Immature natural killer cell (primary cell): ENCODE measurements at places on chromosomes 13 and 19.

DNA sequence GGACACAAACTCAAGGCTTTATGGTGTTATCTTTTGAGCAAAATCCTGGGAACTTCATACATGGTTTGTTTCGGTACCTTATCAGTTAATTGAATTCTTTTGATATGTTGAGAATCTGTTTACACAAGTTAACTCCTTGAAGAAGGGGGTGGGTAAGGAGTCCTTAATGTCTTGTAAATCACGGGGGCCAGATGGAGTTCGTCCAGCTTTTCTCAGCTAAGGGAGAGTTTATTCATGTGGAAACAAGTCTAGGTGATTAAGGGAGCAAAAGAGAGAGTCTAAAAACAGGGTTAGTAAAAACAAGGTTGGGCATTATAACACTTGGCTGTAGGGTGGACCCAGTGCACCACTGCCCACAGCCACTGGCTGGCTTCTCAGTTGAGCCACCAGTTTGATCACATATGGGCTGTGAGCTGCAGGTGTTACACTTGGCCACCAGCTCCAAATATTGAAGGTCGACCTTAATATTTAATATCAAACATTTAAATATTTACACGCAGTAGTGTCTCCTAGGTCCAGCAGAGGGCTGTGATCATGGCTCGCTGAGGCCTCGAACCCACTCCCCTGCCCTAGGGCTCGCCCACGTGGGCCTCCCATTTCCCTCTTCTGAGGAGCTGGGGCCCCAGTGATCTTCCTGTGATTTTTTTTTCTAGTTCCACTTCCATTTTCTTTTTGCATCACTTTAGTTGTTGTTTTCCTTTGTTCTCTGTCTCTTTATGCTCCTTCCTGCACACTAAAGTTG, 21.0 kb upstream of the ZNF43 start:
- H3K4me1 ChIP-seq, result peaks cover 8% of the 10 kb centered on the region
- no peak overlapping the region for H3K4me3 ChIP-seq
- H3K27ac ChIP-seq, result no peak overlapping the region
- H3K36me3 ChIP-seq, result no peaks in the 10 kb centered on the region
- no peak for DNase-seq

- H3K27me3 ChIP-seq, result peaks cover 4% of the 10 kb centered on the region
- no peak for DNase-seq
- no peak overlapping the region for H3K27ac ChIP-seq
- H3K4me1 ChIP-seq, result no peaks in the 10 kb centered on the region
- H3K36me3 ChIP-seq, result no peaks in the 10 kb centered on the region
Observed at GRCh38 chr13:33345842-33346241, 60.3 kb upstream of the STARD13 start.

GRCh38 chr13:105952973-105953290, 582.5 kb downstream of the EFNB2 start:
- no peaks in the 10 kb centered on the region for H3K4me1 ChIP-seq
- H3K27me3 ChIP-seq, result no peaks in the 10 kb centered on the region
- no peak for DNase-seq
- H3K36me3 ChIP-seq, result no peaks in the 10 kb centered on the region
- no peak overlapping the region for H3K27ac ChIP-seq
- H3K4me3 ChIP-seq, result no peak overlapping the region

GRCh38 chr13:65623148-65623547, 1607.0 kb downstream of the PCDH9 start:
- H3K27me3 ChIP-seq, result peaks cover 7% of the 10 kb centered on the region
- no peak overlapping the region for H3K4me3 ChIP-seq
- H3K4me1 ChIP-seq, result no peaks in the 10 kb centered on the region
- peaks cover 8% of the 10 kb centered on the region for H3K36me3 ChIP-seq
- DNase-seq, result no peak

GRCh38 chr13:77079902-77080413, 53.0 kb upstream of the FBXL3 start:
- no peak for DNase-seq
- peaks cover 1% of the 10 kb centered on the region for H3K27me3 ChIP-seq
- H3K36me3 ChIP-seq, result peaks cover 76% of the 10 kb centered on the region
- H3K4me1 ChIP-seq, result no peaks in the 10 kb centered on the region
- no peak overlapping the region for H3K27ac ChIP-seq
- no peak overlapping the region for H3K4me3 ChIP-seq

GRCh38 chr13:70339738-70340137, 231.5 kb upstream of the KLHL1 start:
- H3K4me3 ChIP-seq, result no peak overlapping the region
- H3K4me1 ChIP-seq, result no peaks in the 10 kb centered on the region
- no peak for DNase-seq
- H3K36me3 ChIP-seq, result no peaks in the 10 kb centered on the region
- H3K27me3 ChIP-seq, result no peaks in the 10 kb centered on the region
- no peak overlapping the region for H3K27ac ChIP-seq
